ENCODE measurements at places on chromosomes 2 and 18. TPM values are rescaled to one million over a fixed set of nuclear protein-coding genes. Genes with fewer than 3 reads are reported as not detected.

- DNase-seq = no peak
- no peaks in the 10 kb centered on the region for H3K36me3 ChIP-seq
- H3K4me1 ChIP-seq = no peaks in the 10 kb centered on the region
Observed at GRCh38 chr18:49613641-49614151, 51.8 kb downstream of the LIPG start.

DNA sequence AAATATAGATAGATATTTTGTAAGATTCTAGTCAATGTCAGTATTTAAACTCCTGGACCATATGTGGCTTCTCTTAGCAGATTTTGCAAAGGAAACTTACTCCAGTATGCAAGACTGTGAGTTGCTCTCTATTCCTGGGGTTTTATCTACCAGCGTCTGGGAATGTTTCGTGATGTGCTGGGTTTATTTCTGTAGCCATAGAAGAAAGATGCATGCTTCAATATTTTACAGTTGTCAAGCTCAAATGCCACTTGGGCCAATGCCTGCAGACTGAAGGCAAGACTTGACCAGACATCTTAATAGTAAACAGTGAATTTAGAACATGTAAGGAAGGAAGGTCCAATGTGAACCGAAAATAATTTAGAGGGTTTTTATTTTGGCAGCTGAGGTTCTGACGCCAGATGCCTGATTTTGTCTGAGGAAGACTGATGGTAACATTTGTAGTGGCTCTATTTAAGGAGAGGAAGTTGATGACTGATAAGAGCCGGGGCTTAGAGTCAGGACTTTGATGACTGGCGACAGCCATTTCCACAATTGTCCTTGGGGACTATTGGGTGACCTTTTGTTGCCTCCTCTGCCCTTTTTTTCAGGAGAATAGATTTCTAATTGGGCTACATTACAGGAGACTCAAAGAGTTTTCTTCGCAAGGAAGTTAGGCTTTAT lies 154.3 kb downstream of the RAPGEF4 start:
- no peaks in the 10 kb centered on the region for H3K4me1 ChIP-seq
- no peaks in the 10 kb centered on the region for H3K36me3 ChIP-seq
- H3K4me3 ChIP-seq = no peak overlapping the region

DNA sequence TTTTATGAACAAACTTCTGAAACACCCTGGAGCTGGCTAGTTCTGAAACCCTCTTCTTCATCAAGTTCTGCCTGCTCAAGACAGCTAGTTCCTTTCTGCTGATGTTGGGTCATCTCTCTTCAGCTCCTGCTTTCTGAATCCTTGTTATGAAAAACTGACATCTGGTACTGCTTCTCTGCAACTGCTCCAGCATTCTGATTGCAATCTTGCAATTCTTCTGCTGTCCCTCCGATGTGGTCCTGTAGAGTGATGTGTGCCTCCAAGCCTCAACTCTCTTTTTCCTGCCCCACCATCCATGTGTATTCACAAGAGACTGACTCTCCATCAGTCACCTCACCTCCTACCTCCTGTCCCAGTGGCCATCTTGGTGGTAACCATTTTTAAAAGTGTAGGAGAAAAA lies 21.8 kb downstream of the COL6A3 start:
- no peak overlapping the region for H3K27ac ChIP-seq
- no peak for DNase-seq
- H3K4me1 ChIP-seq = no peaks in the 10 kb centered on the region
- no peaks in the 10 kb centered on the region for H3K36me3 ChIP-seq
- no peaks in the 10 kb centered on the region for H3K27me3 ChIP-seq

DNA sequence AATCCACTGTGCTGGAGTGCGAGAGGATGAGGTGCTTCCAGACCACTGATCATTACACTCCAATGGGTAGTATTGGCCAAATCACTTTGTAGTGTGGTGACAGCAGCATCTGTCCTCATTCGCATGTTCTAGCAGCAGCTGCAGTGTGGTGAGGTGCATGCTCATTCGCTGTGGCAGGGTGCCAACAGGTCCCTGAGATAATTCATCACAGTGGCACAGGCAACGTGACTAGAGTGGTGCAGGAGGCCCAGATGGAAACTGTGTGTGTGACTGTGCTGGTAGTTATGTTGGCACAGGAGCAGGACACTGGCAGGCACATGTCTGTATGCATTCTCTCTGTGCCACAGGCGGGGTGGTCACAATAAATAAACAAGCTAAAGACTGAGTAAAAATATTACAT lies 329.5 kb upstream of the SYT4 start:
- H3K4me3 ChIP-seq = no peak overlapping the region
- no peak overlapping the region for H3K27ac ChIP-seq
- H3K4me1 ChIP-seq = no peaks in the 10 kb centered on the region
- DNase-seq = no peak

- H3K4me3 ChIP-seq = no peak overlapping the region
- no peaks in the 10 kb centered on the region for H3K27me3 ChIP-seq
- H3K4me1 ChIP-seq = peaks cover 8% of the 10 kb centered on the region
Observed at GRCh38 chr2:64874593-64874992, 114.6 kb upstream of the SLC1A4 start.

GRCh38 chr2:54634564-54635511 lies 88.6 kb upstream of the EML6 start:
- DNase-seq = no peak
- H3K4me3 ChIP-seq = no peak overlapping the region
- H3K4me1 ChIP-seq = no peaks in the 10 kb centered on the region
- H3K36me3 ChIP-seq = peaks cover 82% of the 10 kb centered on the region

GRCh38 chr18:69758458-69758857 lies 189.2 kb downstream of the CD226 start:
- H3K27ac ChIP-seq = no peak overlapping the region
- no peak for DNase-seq
- H3K4me3 ChIP-seq = no peak overlapping the region
- H3K36me3 ChIP-seq = no peaks in the 10 kb centered on the region
- H3K4me1 ChIP-seq = no peaks in the 10 kb centered on the region
- H3K27me3 ChIP-seq = no peaks in the 10 kb centered on the region

GRCh38 chr2:9867881-9868280 lies 24.6 kb downstream of the TAF1B start:
- H3K4me1 ChIP-seq = no peaks in the 10 kb centered on the region
- no peak overlapping the region for H3K27ac ChIP-seq
- peaks cover 16% of the 10 kb centered on the region for H3K36me3 ChIP-seq

DNA sequence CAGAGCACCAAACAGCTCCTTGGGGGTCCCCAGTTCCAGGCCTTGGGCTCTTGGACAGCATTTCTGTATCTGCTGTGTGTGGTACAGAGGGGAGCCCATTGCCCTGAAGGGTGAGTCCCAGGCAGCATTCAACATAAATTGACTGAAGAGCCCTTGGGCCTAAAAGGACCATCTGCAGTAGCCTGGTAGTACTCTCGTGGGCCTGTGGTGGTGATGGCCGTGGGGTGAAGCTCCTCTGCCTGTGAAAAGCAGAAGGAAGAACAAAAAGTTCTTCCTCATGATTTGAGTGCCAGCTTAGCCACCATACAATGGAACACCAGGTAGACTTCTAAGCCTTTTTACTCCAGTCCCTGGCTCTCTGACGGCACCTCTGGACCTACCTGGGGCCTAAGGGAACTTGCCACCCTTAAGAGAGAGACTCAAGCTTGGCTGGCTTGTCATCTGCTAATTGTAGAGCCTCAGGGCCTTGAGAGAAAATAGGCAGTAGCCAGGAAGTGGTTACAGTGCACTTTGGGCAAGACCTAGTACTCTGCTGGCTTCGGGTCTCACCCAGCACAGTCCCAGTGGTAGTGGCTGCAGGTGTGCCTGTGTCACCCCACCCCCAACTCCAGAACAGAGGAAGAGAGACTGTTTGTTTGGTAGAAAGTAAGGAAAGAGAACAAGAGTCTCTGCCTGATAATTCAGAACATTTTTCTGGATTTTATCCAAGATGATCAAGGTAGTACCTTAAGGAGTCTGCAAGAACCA lies 84.6 kb upstream of the CERS6 start:
- H3K27me3 ChIP-seq = no peaks in the 10 kb centered on the region
- no peak overlapping the region for H3K4me3 ChIP-seq
- peak overlapping the region; percentile 45 for H3K27ac ChIP-seq
- DNase-seq = peak; percentile 14

GRCh38 chr2:212384027-212384426 lies 154.6 kb downstream of the ERBB4 start:
- no peaks in the 10 kb centered on the region for H3K36me3 ChIP-seq
- H3K4me1 ChIP-seq = no peaks in the 10 kb centered on the region
- no peaks in the 10 kb centered on the region for H3K27me3 ChIP-seq
- no peak for DNase-seq

DNA sequence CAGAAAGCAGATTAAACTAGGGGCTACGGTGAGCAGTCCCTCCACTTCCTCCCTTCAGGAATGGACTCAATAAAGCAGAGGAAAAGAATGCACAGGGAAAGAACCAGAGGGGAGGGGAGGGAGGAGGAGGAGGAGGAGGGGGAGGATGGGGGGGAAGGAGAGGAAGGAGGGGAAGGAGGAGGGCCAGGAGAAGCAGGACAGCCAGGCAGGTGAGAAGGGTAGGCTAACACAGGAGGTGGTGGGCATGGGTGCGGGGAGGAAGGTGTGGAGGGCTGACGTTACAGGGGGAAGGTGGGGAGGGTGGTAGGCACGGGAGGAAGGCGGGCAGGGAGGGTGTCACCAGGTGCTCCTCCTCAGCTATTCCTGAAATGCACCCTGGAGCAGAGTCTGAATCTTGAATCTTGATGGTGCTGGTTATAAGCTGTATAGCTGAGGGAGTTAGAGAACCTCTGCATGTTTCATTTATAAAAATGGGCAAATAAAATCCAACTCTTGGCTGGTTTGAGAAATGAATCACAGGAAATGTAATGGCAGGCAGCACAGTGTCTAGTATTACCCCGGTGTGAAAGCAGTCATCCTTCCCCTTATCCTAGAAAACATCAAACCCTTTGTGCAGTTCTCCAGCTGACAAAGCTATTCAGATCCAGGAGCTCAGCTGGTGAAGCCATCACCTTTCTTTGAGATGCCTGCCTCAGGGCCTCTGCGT lies 3.4 kb downstream of the TMEM18 start:
- peaks cover 30% of the 10 kb centered on the region for H3K36me3 ChIP-seq
- peaks cover 16% of the 10 kb centered on the region for H3K4me1 ChIP-seq
- no peaks in the 10 kb centered on the region for H3K27me3 ChIP-seq
- no peak overlapping the region for H3K4me3 ChIP-seq

DNA sequence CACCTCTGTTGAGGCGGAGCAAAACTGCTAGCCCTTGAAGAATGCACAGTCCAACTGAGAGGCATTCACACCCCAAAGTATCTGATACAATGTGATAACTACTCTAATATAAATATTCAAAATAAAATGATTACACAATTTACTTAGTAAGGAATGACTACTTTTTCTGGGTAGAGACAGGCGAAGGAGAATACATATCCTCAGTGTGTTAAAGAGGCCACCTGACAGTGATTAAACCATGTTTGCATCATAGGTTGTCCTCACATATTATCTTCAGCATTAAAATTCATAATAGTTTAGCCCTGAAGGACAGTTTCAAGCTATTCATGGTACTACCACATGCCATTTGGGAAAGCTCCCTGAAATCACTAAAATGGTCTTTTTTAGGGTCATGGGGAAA lies 16.9 kb upstream of the BAZ2B start:
- H3K4me1 ChIP-seq = no peaks in the 10 kb centered on the region
- no peak overlapping the region for H3K27ac ChIP-seq
- no peak for DNase-seq
- no peaks in the 10 kb centered on the region for H3K36me3 ChIP-seq

- no peaks in the 10 kb centered on the region for H3K27me3 ChIP-seq
- H3K4me1 ChIP-seq = no peaks in the 10 kb centered on the region
- no peak overlapping the region for H3K4me3 ChIP-seq
- no peaks in the 10 kb centered on the region for H3K36me3 ChIP-seq
Observed at GRCh38 chr2:161613161-161613560, 11.1 kb upstream of the SLC4A10 start.

GRCh38 chr2:142008135-142008744 lies 122.6 kb downstream of the LRP1B start:
- no peaks in the 10 kb centered on the region for H3K4me1 ChIP-seq
- H3K27me3 ChIP-seq = no peaks in the 10 kb centered on the region
- no peak overlapping the region for H3K27ac ChIP-seq
- H3K4me3 ChIP-seq = no peak overlapping the region
- no peaks in the 10 kb centered on the region for H3K36me3 ChIP-seq
- no peak for DNase-seq

GRCh38 chr2:75157435-75157834 lies 41.9 kb downstream of the TACR1 start:
- H3K36me3 ChIP-seq = no peaks in the 10 kb centered on the region
- no peaks in the 10 kb centered on the region for H3K27me3 ChIP-seq
- H3K27ac ChIP-seq = no peak overlapping the region
- no peak for DNase-seq
- H3K4me3 ChIP-seq = no peak overlapping the region

DNA sequence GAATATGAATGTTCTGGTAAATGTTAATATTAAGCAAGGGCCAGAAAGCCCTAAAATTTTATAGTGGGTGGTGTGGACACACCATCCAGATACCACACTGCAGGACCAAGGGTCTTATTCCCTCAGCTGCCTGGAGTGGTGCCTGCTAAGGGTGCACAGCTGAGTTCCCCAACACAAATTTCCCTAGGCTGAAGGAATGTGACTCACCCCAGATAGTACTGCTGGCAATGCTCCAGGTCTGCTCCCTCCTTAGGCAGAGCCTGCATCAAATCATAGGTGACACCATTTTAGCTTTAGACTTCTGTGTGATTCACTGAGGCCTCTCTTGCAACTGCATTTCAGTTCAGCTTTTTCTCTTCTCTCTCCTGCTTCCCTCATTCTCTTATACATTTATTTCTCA lies 321.1 kb downstream of the SATB2 start:
- no peak for DNase-seq
- no peak overlapping the region for H3K4me3 ChIP-seq
- H3K27me3 ChIP-seq = no peaks in the 10 kb centered on the region
- H3K4me1 ChIP-seq = no peaks in the 10 kb centered on the region
- no peaks in the 10 kb centered on the region for H3K36me3 ChIP-seq
- H3K27ac ChIP-seq = no peak overlapping the region

- no peaks in the 10 kb centered on the region for H3K4me1 ChIP-seq
- no peaks in the 10 kb centered on the region for H3K36me3 ChIP-seq
- H3K27ac ChIP-seq = no peak overlapping the region
Observed at GRCh38 chr2:175475130-175475529, 293.6 kb upstream of the ATP5MC3 start.

DNA sequence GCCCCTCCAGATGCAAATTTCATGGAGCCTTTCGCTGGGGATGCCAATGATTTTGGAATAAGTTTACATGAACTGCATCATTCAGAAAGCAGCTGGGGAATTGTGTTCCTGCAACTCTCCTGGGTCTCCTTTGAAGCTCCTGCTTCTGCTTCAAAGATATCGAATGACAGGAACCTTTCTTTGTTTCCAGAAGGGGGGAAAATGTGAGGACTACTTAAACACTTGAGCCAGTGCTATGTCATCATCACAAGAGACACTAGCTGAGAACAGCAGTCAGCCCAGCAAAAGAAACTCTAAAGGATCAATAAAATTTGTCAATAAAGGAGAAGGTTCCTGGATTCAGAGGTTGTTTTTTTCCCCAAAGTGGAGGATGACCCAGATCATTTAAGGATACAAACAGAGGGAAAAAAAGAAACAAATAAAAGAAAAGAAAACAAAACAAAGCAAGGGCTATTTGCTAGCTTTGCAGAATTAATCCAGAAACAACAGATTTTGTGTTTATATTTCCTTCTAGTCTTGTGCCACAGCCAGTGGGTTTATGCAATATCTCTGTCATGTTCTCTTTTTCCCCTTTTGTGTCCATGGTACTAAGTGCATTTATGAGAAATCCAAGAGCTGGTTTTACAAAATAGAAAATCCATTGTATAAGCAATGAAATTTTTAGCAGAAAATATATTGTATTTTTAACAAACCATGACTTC lies 463.7 kb downstream of the CDH2 start:
- H3K36me3 ChIP-seq = no peaks in the 10 kb centered on the region
- no peaks in the 10 kb centered on the region for H3K27me3 ChIP-seq
- no peak overlapping the region for H3K4me3 ChIP-seq
- H3K4me1 ChIP-seq = no peaks in the 10 kb centered on the region

Gene MDH1B
- not detected for total RNA-seq

Gene NT5DC4
- 0.45 TPM for total RNA-seq

Gene RNF138
- total RNA-seq = 76.6 TPM

Gene HNMT
- 2.1 TPM for total RNA-seq

Gene TXNDC2
- total RNA-seq = not detected

Gene CXCR1
- 10.6 TPM for total RNA-seq

Gene IL36A
- not detected for total RNA-seq

Gene IL36RN
- total RNA-seq = not detected
